GM04503 (cell line): ENCODE measurements at places on chromosomes 1 and 21.

DNA sequence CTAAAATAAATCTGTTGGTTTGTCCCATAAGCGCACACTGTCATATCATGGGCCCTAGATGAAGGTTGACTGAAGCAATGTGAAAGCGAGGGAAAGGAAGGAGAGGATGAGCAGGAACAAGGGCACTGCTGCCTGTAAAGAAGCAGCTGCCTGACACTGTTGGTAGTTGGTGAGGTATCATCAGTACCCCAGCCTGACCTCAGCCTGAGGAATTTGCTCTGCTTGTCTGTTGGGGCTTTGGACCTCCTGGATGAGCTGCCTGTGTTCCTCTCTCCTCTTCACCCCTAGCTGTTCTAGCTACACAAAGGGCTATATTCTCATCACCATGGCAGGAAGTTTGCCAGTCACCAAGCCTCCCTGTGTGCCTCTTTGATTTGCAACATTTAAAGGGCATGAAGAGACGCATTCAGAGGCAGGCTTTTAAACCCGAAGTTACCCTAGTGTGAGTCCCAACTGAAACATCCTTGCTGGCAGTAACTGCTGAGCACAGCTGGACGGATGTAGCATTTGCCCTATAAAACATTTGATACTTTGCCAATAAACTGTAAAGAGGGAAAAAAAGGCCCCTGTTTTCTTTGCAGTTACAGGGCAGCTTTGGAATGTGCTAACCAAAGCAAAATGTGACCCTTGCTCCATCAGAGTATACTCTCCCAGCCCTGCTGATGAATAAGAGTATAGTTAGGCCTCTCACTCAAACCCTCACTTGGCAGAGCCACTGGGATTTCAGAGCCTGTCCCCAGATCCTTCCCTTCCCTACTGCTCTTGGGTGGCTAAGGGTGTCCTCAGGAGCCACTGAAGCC lies 22.2 kb upstream of the SPATA6 start:
- peak; percentile 69 for DNase-seq

GRCh38 chr1:218069180-218069579 lies 215.9 kb upstream of the RRP15 start:
- DNase-seq: no peak

DNA sequence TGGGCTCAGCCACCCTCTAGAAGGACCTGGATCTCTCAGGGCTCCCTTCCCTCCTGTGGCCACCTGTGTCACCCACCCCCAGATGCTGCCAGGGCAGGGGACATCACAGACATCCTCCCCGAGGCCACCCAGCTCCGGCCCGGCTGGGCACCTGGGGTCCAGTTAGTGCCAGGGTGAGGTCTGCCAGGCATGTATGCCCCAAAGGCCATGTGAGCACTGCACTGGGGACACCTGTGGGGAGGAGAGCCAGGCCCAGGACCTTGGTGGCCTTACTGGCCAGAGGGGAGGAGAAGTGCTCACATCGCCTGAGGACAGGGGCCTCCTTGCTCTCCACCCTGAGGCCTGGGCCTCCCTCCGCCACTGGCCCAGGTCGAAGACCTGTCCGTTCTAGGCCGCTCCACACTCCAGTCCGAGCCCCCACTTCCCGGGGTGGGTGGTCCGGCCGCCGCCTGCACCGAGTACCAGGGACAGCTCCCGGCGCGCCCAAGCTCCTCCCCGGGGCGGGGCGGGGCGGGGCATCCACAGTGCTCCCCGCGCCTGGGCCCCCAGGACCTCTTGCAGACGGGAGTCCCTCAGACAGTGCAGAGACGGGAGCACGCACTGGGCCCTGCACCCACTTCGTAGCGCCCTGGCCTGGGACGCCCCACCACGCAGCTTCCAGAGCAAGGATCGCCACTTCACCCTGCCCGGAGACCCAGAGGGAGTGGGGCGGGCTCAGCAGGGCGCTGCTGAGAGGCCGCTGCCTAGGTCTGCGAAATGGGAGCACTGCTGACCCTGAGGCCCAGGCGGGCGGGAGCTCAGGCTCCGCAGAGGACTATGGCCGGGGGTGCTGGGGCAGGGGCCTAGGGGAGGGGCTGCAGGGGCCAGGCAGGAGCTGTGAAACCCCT lies 34.3 kb upstream of the CCDC27 start:
- no peak for DNase-seq

DNA sequence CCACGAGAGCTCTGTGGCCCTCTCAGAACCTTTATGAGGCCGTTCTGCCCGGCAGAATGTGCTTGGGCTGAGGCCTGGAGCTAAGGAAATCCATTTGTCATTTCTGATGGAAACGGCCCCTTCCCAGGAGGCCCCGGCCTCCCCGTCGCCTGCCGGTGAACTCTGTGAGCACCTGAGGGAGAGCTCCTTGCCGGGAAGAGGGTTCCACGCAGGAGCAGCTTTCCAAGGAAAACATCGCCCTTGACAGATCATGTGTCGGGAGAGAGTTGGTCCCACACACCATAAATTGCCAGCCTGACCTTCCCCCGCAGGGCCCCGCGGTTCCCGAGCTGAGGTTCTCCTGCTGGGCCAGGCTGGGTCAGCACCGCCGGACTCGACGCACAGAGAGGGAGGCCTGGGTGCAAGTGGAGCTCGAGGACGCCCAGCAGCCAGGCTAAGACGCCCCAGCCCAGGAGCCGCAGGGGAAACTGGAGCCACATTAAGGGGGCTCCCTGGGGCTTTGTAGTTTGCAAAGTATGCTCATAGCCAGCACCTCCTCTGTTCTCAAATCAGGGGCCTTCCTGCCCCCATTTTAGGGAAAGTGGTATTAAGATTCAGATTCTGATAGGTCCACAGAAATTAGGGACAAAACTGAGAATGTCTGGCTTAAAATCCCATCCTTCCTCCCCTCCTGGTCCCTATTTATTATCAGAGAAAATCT lies 239.5 kb downstream of the FOXD2 start:
- no peak for DNase-seq

DNA sequence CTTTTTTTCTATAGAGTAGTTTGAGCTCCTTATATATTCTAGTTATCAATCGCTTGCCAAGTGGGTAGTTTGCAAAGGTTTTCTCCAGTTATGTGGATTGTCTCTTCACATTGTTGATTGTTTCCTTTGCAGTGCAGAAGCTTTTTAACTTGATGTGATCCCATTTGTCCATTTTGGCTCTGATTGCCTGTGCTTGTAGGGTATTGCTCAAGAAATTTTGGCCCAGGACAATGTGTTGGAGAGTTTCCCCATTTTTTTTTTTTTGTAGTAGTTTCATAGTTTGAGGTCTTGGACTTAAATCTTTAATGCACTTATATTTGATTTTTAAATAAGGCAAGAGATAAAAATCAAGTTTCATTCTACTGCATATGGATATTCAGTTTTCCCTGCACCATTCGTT lies 774.8 kb upstream of the ADAMTS5 start:
- DNase-seq: no peak

DNA sequence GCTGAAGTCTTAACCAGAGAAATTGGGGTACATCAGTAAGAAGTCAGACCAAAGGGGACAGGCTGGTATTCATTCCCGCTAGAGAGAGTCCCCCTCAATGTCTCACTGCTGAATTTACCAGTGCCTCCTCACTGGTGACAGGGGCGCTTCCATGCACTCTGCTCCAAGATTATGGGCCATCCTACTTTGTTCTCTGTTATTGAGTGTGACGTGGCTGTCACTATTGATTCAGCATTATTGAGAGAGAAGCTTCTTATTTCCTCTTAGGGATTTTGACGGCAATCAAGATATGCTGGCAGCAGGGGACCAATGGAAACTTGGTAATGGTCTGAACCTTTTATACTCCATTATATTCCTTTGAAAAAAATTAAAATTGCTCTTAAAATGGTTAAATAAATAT lies 118.6 kb downstream of the SYF2 start:
- no peak for DNase-seq

DNA sequence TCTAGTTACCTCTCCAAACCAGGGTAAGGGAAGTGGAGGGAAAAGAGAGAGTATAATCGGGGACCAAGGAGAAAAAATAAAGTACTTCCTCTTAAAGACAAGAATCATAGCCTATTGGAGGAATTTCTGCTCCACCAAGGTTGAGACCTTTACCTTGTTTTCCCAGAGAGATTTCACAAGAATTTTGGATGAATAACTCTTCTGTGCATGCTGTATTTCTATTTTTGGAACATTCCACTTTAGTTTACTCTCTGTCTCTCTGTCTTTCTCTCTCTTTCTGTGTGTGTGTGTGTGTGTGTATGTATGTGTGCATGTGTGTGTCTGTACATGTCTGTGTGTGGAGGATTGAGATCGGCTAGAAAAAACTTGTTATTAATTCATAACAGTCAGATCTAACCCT lies 318.4 kb upstream of the RGS18 start:
- DNase-seq: no peak

DNA sequence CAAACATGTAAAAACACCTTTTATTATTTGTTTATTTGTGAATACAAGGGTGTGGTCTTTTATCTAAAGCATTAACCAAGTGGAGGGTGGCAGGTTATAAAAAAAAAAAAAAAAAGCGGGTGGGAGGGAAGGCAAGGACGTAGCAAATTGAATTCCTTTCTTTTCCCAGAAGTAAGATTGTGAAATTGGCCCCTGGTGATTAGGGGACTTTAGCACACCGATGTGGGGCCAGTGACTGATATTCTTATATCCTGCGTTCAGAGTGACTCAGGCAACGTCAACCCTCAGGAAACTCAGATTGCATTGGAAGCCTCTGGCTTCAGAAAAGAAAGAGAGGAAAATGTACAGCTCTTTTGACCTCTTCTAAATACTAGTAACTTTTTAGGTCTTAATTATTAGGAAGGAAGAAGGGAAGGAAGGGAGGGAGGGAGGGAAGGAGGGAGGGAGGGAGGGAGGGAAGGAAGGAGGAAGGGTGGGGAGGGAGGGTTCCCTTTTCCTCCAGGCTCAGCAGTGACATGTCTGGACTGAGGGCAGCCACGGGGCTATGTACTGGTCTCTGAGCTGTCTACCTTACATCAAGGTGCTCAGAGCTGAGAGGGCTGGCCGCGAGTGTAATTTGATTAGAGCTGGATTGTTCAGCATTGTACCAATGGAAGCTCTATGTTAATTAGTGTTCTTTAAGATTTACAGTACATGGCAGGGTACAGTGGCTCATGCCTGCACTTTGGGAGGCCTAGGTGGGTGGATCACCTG lies 30.2 kb downstream of the EVA1C start:
- DNase-seq: no peak

DNA sequence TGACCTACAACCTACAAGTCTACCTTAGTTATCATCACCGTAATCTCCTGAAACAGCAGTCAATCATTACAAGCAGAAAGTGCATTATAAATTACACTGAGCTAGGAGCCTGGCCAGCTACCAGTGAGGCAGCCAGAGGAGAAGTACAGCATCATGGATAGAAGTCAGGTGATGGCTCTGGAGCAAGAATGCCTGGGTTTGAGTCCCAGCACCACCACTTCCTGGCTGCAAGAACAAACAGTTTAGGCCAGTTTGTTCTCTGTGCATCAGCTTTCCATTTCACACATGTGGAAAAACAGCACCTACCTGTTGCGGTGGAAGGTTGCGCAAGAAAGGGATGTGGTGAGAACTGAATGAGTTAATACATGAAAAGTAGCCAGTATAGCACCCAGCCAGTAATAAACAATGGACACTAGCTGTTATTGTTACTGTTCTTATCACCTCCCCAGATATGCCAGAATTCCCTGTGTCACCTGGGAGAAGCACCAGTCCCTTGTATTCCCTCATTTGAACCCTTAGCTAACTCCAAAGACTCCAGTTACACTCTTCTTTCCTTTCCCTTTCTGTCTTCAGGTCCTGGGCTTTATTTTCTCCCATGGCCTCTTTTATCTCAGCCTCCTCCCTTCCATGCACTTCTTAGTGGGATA lies 9.0 kb downstream of the CREG1 start:
- no peak for DNase-seq

DNA sequence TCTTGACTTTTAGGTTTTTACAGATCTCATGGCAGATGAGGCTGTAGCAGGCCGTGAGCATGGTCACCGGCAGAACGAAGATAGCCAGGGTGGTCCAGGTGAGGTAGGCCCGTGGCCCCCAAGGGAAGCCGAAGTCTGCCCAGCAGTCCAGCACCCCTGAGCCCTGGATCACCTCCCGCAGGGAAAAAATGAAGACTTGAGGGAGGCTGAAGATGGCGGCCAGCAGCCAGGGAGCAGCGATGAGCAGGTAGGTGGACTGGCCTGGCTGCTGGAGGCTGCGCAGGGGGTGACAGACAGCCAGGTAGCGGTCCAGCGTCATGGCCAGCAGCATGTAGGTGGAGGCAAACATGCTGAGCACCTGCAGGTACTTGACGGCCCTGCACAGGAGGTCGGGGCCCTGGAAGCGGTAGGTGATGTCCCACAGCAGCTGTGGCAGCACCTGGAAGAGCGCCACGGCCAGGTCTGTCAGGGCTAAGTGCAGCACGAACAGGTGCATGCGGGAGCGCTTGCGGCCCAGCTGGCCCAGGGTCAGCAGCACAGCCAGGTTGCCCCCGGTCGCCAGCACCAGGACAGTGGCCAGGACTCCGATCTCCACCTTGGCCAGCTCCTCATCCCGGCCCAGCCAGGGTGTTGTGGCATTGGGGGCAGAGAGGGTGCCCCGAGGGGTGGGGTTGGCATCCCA lies 856 bp downstream of the AVPR1B start:
- no peak for DNase-seq

DNA sequence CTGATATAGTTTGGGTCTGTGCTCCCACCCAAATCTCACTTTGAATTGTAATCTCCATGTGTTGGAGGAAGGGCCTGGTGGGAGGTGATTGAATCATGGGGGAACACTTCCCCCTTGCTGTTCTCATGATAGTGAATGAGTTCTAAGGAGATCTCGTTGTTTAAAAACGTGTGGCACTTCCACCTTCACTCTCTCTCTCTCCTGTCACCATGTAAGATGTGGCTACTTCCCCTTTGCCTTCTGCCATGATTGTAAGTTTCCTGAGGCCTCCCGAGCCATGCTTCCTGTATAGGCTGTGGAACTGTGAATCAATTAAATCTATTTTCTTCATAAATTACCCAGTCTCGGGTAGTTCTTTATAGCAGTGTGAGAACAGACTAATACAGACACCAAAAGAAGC lies 40.4 kb downstream of the FRRS1 start:
- no peak for DNase-seq

- no peak for DNase-seq
Observed at GRCh38 chr1:67695963-67696362, 11.0 kb downstream of the GADD45A start.

- DNase-seq: no peak
Observed at GRCh38 chr1:237411621-237412020, 369.6 kb downstream of the RYR2 start.

DNA sequence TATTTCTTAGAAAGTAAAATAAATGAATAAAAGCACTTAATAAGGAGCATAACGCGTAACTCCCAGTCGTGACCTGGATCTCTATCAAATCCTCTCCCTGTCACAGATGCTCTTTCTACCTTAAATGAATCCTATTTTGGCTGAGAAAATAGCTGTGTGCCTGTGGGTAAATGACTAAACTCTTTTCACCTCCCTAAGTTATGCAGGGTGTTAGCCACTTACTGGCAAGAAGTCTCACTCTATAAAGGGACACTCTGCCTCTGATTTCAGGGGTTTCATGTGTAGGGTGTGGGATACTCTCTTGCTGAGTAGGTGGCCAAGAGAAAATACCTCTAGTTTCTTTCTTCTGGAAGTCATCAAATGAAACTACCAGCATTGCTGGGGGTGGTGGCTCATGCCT lies 24.3 kb upstream of the PPP1R15B start:
- DNase-seq: no peak
